K562 (cell line): ENCODE measurements at places on chromosomes 2 and 18.

GRCh38 chr18:76429262-76430126 lies 65.5 kb downstream of the ZNF516 start:
- DNase-seq = no peak

DNA sequence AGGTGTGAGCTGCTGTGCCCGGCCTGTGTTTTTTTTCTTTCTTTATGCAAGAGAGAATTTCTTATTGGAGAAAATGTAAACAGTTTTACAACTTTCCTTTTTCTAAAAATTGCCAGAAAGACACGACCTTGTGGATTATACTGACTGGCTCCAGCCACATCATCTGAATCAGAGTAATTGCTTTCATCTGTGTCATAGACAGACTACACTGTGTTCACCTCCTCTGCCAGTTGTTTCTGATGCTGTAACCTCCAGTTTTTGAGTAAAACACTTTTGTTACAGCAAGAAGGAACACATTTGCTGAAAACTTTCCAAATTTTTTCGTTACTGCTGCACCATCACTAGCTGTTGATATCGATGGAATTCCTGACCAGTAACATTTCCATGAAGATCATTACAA lies 43.9 kb upstream of the PLEKHM3 start:
- DNase-seq = no peak

- no peak for DNase-seq
Measured at GRCh38 chr2:162579169-162579568, 235.2 kb downstream of the GCA start.

GRCh38 chr2:242085941-242086621 lies 216.6 kb downstream of the RTP5 start:
- DNase-seq = peak; percentile 4
